Ammon's horn (tissue), 1 donor: ENCODE measurements at places on chromosomes 3 and 15.

DNA sequence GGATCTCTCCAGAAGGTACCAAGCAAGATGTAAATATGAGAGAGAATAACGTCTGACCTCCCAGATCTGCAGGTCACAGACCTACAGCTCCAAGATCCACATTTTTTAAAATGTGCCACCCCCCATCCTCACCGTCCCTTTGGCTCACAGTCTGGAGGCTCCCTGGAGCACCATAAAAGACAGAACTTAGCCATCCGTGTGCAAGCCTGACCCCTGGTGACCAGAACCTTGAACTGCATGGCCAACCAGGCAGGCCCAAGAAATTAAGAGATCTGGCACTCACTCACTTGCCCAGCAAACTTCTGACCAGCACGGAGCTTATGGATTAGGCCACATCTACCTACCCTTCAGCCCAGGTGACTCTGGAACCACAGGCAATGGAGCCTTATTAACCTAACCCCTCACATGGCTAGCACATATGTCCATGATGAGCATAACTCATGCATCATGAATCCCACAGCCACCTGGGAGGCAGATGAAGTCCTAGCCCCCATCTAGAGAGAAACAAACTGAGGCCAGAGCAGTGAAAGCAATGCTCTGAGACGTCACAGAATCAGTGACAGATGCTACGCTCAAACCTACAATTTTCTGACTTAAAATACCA, 275.3 kb downstream of the UACA start:
- peak; percentile 81 for DNase-seq

GRCh38 chr3:51621091-51621892, 49.8 kb upstream of the TEX264 start:
- no peak for DNase-seq

DNA sequence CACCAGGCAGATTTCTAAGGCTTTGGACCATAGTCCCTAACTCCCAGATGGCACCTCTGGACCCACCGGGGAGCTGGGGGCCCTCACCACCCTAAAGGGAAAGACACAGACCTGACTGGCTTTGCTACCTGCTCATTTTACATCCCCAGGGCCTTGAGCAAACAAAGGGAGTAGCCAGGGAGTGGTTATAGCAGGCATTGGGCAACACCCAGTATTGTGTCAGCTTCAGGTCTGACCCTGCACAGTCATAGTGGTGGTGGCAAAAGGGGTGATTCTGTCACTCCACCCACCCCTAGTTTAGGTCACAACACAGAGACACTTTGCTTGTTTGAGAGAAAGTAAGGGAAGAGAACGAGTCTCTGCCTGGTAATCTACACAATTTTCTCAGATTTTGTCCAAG, 352.5 kb downstream of the DIPK2A start:
- DNase-seq = no peak

DNA sequence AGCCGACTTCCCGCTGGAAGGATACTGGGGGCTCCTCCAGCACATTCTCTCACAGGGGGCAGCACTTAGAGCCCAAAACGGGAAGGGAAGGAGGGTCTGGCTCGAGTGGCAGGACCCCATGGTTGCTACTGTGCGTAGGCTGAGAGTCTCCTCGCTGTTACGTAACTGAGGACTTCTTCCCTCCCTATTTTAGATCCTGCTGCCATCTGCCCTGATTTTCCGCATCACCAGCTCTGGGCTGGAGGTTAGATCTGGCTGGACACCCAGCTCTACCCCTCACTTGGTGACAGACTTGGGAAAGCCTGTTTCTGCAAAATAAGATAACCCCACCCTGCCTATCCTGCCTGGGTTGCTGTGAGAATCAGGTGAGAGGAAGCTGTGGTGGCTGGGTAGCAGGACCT, 47.7 kb downstream of the BDH1 start:
- no peak for DNase-seq

DNA sequence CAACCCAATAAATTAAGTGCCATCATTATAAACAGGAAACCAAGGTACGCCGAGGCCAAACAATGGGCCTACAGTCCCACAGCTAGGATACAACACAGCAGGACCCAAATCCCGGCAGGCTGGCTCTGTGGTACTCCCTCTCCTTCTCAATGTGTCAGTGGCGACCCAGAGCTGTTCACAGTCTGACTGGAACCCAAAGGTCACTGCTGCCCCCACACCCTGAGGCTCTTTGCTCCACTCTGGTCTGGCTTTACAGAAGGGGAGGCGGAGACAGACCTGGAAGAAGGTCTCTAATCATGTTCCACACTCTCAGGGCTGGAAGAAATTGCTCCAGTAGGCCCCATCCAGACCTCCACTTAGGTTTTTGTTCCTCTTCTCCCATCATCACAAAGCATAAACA, 48.5 kb upstream of the LMCD1 start:
- no peak for DNase-seq

DNA sequence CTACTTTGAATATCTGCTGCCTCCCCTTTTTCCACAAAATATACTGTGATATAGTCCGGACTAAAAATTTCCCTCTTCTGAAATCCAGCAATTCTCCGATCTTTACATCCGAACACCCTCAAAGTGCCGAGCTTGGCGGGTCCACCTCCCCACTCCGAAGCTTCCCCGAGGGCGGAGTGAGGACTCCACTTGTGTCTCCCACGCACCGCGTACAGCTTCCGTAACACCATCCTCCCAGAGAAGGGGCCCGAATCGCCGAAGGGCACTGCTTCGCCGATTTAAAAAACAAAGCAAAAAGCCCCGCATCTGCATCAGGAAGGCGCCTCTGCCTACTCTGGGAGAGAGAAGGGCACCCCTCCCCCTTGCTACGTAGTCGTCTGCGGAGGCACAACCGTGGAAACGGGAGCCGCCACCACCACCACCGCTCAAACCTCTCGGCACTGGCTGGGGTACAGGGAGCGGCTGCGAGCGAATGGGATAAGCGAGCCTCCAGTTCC, 551 bp downstream of the NCBP2 start:
- peak; percentile 43 for DNase-seq

DNA sequence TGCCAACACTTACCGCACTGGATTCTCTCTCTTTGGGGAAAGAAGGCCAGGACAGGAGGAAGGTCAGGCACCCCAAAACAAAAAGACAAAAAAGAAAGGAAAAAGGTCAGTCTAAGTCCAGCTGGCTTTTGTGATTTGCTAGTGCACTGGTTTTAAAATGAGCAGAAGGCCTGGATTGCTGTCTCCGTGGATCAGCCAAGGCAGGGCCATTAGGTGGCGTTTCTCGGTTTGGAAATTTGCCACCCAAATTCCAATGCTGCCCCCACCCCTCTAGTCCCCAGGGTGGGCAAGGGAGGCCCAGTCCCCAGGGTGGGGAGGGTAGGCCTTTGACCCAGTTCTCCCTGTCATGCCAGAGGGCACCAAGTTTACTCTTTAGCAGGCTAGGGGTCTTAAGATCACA, 33.3 kb downstream of the TLE3 start:
- DNase-seq = no peak

- peak; percentile 82 for DNase-seq
Observed at GRCh38 chr3:184284696-184285095, 8.9 kb downstream of the ECE2 start.

GRCh38 chr3:140487566-140487965, 190.3 kb upstream of the TRIM42 start:
- DNase-seq = no peak

DNA sequence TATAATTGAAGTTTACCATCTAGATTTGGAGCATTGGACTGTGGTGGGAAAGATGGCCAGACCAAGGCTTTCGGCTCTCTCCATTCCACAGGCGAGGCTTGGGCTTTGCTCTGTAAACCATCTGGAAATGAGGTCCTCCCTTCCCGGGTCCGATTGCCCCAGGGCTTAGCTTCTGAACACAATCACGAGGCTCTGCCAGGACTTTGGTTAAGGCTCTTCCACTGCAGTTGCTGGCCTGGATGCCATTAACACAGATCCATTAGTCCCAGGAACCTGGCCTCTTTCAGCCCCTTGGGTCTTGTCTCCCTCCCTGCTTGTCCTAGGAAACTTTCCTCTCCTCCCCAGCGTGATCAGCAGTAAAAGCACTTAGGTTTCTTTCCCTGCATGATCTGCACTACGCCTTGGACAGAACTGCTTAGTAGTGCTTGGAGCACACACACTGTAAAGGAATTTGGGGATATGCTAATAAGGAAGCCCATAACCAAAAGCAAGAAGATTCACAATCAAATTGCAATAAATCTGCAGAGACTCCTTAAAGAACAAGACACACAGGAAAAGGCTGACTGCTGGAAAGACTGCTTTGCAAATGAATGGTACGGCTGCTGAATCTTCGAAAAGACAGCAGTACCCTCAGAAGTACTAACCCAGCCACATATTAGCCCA, 154.3 kb downstream of the ECT2 start:
- no peak for DNase-seq

GRCh38 chr15:40297356-40297755, 10.4 kb downstream of the PLCB2 start:
- DNase-seq = no peak

GRCh38 chr3:70501561-70501960, 189.1 kb upstream of the MDFIC2 start:
- no peak for DNase-seq

DNA sequence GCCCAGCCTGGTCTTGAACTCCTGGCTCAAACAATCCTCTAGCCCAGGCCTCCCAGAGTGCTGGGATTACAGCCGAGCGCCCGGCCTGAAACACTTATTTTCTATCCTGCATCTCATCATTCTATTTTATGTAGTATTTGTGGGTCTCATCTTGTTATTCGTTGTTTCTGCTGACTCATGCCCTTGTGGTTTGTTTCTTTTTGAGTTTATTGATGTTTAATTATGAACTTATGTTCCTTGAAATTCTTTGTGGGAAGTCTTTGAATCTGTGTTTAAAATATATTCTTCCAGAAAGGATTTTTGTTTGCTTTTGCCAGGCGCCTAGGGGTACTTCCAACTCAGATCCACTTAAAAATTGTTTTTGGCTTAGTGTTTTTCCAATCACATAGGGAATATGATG, 78.3 kb upstream of the C15orf39 start:
- no peak for DNase-seq

GRCh38 chr15:100671858-100672543, 69.6 kb downstream of the ASB7 start:
- peak; percentile 11 for DNase-seq

DNA sequence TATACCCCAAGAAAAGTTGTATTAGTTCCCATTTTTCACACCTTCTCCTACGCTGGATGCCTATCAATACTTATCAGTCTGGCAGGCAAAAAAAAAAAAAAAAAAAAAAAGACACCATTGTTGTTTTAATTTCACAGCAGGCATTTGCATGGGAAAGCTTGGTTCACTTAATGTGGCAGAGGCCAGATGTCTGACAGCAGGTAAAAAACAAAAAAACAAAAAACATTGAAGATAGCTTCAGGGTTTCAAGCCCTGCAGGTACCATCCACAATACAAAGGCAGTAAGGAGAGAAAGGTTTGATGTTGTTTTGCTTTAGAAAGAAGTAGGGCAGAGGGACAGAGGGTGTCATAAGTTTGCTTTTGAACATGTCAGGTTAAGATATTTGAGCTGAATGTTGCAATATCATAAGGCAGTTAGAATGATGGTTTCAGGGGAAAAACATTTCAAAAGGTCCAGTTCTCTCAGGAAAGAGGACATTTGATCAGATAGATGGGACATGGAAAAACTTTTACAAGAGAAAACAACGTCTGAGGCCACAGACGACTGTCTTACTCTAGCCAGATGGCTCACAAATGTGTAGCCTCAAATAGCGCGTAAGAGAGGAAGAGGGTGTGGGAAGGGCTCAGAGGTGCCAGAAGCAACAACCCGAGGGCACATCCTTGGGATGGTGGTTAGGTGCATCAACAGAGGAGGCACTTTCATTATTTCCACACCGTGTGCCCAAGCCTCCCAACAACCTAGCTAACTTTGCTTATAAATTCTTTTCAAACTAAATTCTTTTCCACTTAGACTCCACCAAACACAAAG, 25.7 kb downstream of the PCOLCE2 start:
- no peak for DNase-seq

DNA sequence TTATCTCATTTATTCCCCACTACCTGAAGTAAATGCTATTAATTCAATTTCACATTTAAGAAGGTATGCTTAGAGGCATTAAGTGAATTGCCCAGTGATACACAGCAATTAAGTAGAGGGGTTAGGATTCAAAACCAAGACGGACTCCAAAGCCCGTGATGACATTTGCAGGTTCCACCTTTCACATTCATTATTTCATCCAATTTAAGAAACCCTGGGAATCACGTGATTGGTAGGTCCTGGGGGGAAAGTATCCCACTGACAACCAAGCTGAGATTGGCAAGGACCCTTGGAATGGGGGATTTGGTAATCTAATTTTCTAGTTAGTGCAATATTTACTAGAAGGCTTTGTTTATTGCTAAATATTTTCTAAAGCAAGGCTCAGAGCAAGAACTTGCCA, 1.8 kb downstream of the POMGNT2 start:
- no peak for DNase-seq

DNA sequence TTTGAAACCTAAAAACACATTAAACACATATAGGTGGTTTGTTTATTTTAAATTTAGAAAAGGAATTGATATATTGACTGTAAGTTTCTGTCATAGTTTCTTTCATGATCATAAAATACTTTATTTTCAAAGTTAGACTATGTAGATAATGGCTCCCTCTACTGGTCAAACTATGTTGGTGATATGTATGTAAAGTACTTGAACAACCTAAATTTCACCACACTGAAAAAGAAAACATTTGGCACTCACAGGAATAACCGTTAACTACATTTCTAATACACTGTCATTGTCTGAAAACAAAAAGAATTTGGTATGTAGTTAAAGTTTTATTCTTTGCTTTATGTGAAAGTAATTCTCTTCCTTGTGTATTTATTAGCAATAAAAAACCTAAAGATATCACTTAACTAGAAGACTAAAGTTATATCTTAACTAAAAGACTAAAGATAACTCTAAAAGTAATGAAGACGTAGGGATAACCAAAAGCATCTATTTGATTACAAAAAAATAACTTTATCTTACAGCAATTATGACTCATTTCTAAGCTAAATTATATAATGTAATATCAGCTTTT, 427.5 kb downstream of the VGLL3 start:
- peak; percentile 45 for DNase-seq
